ENCODE measurements at places on chromosomes 4 and X.

DNA sequence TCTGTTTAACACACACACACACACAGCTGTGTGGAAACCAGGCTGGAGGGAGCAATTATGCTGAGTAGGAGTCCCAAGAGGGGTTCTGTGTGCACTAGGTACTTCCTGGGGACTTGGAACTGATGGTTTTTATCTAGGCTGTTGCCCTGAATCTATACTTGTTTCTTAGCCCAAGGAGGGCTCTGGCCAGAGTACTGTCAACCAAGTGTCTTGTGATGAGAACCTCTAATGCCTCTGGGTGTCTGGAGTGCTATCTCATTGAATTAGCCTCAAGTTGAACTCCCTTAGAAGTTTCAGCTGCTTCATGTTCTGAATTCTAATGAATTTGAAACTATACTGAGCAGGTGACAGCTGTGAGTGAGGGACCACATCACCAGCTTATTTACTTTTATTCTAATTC, 16.6 kb downstream of the ARHGAP24 start:
- no peak for DNase-seq

- DNase-seq = no peak
These were observed 6.7 kb upstream of the SPON2 start for GRCh38 chr4:1179089-1179441.

DNA sequence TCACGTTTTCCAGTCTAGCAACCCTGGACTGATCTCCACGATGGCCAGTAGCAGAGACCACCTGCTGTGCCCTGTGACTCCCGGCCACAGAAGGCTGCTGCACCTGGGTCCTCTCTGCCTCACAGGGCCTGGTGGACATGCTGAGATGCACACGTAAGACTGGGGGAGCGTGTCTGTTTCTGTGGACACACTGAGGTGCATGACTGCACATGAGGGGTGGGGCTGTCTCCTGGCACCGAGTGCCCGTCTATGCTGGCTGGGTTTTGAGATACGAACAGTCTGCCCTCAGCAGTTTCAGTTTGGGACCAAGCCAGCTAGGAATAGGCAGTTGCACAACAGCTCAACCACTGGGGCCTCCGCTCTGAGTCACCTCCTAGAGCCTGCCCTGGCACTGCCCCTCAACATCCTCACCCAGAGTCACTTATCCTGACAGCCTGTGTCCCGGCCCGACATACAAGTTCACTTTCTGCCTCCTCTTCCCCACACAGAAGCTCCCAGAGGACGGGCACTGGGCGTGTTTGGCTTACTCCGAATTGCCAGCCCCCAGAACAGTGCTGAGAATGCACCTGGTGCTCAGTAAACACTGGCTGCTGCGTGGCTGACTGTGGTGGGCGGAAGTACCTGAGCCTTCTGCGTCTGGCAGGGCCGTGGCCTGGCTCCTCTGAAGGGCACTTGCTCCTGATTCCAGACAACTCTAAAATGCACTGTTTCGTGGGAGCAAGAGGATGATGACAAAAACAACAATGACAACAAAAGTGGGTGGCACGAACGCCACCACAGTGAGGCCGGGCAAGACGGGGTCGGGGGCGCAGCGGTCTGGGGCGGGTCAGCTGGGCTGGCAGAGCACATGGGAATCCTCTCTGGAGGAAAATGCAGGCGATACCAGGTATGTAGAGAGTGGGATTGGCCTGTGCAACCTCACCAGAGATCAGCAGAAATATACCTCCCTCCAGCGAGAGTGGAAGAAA, 30.9 kb downstream of the RNF212 start:
- DNase-seq = no peak

DNA sequence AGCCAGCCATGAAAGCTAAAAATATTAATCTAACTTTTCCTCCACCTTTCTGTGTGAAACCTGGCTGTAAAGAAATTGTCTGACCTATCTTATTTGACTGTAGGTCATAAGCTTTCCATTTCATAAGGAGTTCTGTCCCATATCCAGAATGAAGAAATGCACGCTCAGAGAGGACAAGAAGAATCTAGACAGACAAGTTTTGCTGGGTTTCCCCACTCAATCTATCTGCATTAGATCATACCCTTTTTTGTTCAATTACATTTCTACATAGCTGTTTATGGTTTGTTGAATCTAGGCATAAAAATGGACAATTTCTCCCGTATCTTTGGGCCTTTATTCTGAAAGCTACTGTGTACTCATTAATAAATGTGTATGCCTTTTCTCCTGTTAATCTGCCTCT, 1495.1 kb downstream of the C4orf33 start:
- no peak for DNase-seq

- DNase-seq = no peak
These were observed 1225.9 kb downstream of the PCDH18 start for GRCh38 chr4:136306361-136306760.

GRCh38 chrX:67723580-67724351, 179.9 kb downstream of the AR start:
- DNase-seq = no peak

DNA sequence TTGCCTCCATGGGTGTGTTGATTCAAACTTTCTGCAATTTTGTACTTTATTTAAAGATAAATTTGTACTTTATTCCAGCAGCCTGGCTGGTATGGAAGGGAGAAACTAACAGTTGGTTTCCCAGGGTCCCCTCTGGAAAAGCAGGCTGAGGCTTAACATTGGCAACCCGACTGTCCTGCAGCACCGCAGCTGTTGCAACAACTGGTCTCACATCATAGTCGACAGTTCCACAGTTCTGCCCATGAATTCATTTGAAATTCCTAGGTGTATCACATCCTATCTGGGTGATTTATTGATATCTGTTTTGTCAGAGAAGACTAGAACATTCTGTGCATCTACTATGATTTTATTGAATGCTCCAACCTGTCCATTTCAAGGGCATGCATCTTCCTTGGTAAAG, 98.8 kb upstream of the GATB start:
- DNase-seq = no peak

DNA sequence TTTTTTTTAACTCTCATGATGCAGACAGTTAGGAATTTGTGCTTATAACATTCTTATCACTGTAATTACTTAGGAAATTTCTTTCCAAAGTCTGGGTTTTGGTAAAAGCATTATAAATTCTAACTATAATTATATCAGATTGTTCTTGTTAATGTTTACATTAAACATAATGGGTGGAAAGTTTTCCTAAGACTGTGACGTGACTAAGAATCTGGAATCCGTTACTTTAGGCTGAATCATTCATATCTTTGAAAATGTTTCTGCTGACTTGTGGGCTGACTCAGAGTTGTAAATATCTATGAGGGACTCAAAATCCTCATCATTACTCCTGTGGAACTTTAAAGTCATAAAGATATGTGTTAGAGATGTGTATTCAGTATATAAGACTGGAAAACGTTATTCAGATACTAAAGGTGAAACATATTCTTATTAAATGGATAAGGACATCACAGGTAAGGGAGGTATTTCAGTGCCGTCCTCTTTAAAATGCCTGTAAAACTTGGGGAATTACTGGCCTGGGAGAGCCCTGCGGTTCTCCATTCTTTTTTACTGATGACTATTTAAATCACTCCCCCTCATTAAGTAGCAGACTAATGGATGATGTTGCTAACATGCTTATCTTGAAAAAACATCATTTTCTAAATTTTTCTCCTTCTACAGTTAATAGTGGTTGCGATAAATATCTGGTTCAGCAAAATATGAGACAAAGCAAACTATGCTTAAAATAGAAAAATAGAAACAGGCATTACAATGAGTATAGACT, 159.0 kb downstream of the DCLK2 start:
- DNase-seq = no peak

GRCh38 chr4:121015421-121015820, 56.9 kb downstream of the NDNF start:
- DNase-seq = no peak

DNA sequence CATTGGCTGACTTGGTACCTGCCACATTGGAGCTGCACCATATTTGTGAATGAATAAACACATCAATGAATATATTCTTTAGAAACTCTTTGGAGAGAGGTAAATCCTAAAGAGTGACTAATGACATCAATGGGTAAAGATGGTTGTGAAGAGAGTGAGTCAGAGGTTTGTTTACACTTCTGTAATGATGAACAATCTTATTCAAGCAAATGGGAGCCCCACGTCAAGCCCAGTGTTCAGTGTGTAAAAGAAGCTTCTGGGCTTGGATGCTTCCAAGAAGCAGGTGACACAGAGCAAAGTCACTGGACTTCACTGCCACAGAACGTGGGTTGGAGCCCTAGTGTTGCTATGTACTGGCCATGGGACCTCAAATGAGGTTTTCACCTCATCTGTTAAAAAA, 319.0 kb downstream of the STK32B start:
- no peak for DNase-seq

DNA sequence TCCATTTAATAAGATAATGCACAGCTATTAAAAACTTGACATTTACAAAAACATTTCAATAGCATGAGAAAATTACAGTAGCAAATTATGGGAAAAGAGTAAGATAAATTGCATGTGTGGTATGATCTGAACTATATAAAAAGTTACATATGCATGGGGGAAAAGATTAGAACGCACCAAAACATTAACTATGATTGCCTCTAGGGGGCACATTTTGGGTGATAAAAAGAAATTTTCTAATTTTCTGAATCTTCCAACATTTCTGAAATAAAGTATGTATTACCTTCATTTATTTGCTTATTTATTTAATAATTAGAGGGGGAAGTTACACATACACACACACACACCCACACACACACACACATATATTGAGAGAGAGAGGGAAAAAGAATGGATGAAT, 19.6 kb upstream of the KDM5C start:
- DNase-seq = no peak

GRCh38 chr4:120481756-120482155, 415.1 kb upstream of the MAD2L1 start:
- no peak for DNase-seq

- DNase-seq = no peak
These were observed 105.9 kb upstream of the HPGD start for GRCh38 chr4:174628191-174628590.

GRCh38 chr4:26912810-26913209, 52.2 kb downstream of the STIM2 start:
- no peak for DNase-seq

- DNase-seq = no peak
These were observed 8.8 kb downstream of the ADRA2C start for GRCh38 chr4:3775005-3775404.

GRCh38 chrX:149898554-149898953, 17.6 kb downstream of the MAGEA8 start:
- no peak for DNase-seq

DNA sequence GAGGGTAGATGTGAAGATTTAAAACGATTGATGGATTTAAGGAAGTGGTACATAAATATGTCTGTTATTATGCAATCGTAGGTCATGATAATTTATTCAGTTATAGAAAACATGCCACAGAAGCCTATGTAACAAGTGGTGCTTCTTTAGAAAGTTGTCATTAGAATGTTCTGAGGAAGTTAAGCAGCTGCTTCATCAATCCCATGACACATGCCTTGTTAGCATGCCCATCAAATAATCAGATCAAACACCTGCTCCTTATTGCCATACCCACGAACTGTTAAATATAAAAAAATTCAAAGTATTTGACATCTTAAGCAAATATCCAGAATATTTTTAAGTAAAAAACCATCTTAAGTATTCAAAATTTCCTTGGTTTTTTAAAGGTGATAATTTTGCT, 76.4 kb upstream of the MYOZ2 start:
- no peak for DNase-seq

- no peak for DNase-seq
These were observed 115.4 kb upstream of the ESX1 start for GRCh38 chrX:104370089-104370488.

All from GM12891 (cell line).